Stimulated activated CD4-positive, alpha-beta T cell treated with anti-CD3 and anti-CD28 coated beads, Interleukin-15, amount 100 ng/mL, for 1 hour (primary cell): ENCODE measurements at places on chromosomes 12 and 14.

- no peak for DNase-seq
Observed at GRCh38 chr14:104048758-104049507, 36.6 kb upstream of the ASPG start.

- no peak for DNase-seq
Observed at GRCh38 chr14:68604822-68605221, 188.0 kb downstream of the ZFP36L1 start.

DNA sequence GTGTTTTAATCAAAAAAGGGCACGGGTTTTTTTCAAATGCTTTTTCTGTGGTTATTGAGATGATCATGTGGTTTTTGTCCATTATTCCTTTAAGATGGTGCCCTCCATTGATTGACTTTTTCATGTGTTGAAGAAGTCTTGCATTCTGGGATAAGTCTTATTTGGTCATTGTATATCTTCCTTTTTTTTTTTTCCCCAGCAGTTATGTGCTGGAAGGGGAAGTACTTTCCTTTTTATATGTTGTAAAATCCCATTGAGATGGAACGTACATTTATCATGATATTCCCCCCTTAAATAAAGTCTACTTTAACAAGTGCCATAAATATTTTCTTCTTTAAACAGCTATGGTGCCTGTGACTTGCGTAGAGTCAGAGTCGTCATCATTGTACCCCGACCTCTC is 24.8 kb upstream of the MUCL1 start:
- DNase-seq: no peak

DNA sequence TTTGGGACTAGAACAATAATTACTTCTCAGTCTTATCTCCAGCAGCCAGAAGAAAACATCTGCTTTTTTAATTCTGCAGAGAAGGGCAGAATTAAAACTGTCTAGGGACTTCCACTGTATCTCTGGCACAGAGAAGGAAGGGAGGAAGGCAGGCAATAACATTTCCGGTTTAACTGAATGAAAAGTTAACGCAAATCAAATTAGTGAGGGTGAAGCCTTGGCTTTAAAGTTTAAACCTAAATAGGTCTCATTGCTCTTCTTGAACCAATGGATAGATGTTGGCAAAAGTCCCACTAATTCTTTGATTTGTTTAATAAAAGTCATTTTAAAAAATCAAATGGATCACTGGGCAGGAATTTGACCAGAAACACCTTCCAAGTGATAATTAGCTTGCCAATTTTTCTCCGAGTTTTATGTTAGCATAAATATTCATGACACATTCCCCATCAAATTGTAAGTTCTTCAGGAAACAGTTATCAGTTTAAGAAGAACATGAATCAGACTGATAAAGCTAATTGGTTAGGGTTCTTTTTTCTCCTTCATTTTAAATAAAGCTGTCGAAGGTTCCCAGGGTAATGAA is 181.9 kb downstream of the SLC15A5 start:
- DNase-seq: no peak

DNA sequence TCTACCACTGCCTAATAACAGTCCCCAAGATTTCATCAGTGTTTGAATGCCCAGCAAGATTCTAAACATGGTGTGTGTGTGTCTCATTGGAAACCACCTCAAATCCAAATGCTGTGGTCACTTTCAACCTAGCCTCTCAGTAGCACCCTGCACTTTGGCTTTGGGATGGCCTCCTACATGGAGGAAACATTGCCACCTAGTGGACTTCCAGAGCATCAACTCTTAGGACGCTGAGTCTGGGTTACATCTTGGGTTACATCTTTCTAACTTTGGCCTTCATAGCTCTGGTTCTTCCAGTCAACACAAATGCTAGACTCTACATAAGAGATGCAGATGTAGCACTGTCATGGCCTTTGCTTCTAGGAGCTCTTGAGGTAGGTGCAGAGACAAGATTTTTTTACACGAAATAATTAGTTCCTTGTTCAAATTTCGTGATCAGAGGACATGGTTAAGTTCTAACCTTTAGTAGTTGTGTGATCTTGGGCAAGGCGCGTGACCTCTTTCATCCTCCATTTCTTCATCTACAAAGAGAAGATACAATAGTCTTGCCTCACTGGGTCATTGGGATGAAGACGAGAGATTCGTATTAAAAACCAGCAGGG is 113.5 kb upstream of the VASH1 start:
- DNase-seq: no peak

DNA sequence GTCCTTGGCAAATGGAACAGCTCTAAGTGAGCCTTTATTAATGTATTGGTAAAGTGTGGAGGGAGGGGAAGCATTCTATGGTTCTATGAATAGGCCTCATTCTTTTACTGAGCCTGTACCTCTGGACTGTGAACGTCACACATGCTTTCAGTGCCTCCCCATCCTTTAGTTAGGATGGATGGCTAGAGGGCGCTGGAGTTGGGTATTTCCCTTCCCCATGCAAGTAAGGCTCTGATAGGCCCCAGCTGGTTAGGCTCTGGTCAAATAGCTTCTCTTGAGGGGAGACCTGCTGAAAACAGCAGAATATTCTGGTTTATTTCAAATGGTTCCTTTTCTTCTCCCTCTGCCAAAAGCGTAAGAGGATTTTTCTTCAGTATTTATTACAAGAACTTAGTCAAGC is 860.9 kb upstream of the MDGA2 start:
- DNase-seq: no peak

DNA sequence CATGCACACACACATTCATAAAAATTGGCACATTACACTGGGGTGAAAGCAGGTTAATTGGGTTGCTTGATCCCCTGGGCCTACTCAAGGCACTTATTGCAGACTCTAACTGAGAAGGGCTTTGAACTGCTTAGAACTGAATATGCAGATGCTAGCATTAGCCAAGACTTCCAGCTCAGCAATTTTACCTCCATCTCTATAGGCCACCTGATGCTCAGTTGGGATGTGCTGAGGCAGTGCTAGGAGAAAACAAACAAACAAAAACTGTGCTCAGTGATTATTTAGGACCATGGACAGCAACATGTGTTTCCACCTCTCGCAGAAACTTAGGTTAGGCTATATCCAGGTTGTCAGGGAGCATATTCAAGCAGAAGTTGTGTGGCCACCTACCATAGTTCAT is 124.8 kb upstream of the WSCD2 start:
- no peak for DNase-seq

- no peak for DNase-seq
Observed at GRCh38 chr14:105526776-105527380, 495 bp downstream of the TMEM121 start.

DNA sequence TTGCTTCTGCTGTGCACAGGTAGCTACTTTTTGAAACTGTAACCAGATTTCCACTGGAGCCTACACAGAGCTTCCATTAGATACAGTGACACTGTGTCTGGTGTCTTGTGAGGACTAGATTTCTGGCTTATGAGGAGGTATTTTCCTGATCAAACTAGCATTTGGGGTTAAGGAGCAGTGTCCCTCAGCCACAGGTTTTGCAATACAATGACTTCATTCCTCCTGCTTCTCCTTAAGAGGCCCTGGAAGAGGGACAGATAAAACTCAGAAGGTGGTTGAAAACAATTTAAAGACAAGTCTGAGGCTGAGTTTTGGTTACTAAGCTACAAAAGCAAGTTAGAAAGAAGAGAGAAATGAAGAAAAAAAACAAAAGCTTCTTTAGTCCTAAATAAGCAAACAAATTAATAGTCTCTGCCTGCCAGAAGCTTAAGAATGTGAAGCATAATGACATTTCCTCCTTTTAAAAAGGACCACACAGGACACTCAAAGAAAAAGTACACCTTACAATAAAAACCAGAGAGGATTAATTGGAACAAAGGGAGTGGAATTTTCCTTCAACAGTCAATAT is 53.0 kb downstream of the PKP2 start:
- DNase-seq: no peak

GRCh38 chr12:130609966-130610365 is 106.1 kb downstream of the RIMBP2 start:
- DNase-seq: no peak

- DNase-seq: no peak
Observed at GRCh38 chr14:95712398-95712797, 1.5 kb downstream of the TCL1A start.

GRCh38 chr12:114254998-114255397 is 150.9 kb downstream of the TBX5 start:
- no peak for DNase-seq

DNA sequence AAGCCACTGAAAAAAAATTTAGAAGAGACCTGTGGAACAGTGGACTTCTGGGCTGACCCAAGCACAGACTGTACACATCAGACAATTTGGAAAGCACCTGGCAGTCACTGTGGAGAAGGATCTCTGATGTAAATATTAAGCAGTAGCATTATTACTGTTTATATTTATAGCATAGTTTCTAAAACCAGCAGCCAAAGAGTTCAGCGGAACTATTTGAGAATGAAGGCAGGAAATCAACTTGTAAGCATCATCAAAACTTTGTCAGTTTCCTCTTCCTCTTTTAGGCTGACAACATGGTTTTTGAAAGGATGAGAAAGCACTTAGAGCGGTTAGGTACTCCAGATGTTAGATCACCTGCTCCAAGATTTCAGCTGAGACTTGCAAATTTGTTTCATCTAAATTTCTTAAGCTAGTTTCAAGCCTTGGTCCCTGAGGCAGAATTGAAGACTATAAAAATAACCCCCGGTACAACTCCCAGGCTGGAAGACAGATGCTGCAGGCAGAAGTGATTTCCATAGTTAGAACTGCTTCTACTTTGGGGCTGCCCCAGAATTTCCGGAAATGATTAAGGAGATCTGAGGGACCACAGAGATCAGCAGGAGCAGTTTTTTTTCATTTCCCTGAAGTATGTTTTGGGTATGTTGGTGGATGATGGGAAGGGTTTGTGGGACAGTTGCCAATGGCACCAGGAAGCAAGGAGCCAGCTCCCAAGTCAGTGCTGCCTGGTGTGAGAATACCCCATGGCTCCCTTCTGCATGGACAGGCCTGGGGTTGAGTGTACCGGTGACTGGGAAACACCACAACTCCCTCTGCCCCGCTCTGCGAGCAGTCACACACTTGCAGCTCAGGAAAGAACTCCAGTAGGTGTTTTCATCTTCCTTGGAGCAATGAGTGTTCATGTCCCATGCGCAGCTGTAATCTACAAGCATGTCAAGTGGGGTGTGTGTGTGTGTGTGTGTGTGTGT is 354.5 kb downstream of the NUAK1 start:
- DNase-seq: no peak

- DNase-seq: no peak
Observed at GRCh38 chr12:127396734-127397133, 870.2 kb upstream of the TMEM132C start.

- no peak for DNase-seq
Observed at GRCh38 chr14:95725685-95726336, 11.9 kb upstream of the TCL1A start.

GRCh38 chr12:94781835-94782234 is 131.5 kb upstream of the TMCC3 start:
- no peak for DNase-seq

DNA sequence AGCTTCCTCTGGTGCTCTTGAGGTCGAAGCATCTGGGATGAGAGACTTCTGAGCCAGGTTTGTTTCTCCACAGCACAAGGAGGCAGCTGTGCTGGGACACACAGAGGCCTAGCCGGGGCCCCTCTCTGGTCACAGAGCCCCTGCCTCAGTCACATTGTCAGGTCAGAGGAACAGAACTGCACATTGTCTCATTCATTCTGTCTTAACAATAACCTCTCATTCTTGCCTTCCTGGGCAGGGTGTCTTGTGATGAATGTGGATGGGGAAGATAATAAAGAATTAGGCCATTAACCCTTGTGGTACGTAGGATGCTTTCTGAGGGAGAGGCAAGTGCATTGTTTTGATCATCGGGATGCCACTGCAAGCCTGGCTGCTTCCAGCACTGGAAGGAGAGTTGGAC is 29.8 kb downstream of the FNTB start:
- DNase-seq: no peak
